Left lung (tissue), 14 donors: ENCODE measurements at places on chromosomes 6 and 20.

- no peak for DNase-seq
- H3K27ac ChIP-seq = no peak overlapping the region
- H3K4me3 ChIP-seq = no peak overlapping the region
- no peaks in the 10 kb centered on the region for H3K4me1 ChIP-seq
- H3K27me3 ChIP-seq = peaks cover 24% of the 10 kb centered on the region
- no peaks in the 10 kb centered on the region for H3K36me3 ChIP-seq
Observed at GRCh38 chr20:1712634-1713624, 55.4 kb upstream of the SIRPG start.

- H3K27me3 ChIP-seq = no peaks in the 10 kb centered on the region
- no peaks in the 10 kb centered on the region for H3K36me3 ChIP-seq
- H3K4me1 ChIP-seq = no peaks in the 10 kb centered on the region
Observed at GRCh38 chr6:150395388-150396009, 26.7 kb downstream of the IYD start.

GRCh38 chr20:62015540-62016288 lies 50.0 kb downstream of the TAF4 start:
- no peaks in the 10 kb centered on the region for H3K36me3 ChIP-seq
- H3K27me3 ChIP-seq = no peaks in the 10 kb centered on the region
- H3K4me3 ChIP-seq = no peak overlapping the region
- H3K27ac ChIP-seq = no peak overlapping the region
- H3K4me1 ChIP-seq = peaks cover 8% of the 10 kb centered on the region

DNA sequence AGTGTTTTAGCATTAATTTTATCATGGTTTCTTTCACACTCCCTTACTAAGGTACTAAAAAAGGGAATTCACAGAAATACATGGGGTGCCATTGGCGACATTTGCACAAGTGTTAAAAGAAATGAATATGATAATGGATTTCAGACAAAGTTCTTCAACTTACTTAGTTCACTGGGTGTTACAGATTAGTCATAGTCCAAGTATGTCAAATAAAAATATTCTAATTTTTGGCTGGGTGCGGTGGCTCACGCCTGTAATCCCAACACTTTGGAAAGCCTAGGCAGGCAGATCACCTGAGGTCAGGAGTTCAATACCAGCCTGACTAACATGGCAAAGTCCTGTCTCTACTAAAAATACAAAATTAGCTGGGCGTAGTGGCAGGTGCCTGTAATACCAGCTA lies 286.1 kb upstream of the TFAP2D start:
- H3K36me3 ChIP-seq = no peaks in the 10 kb centered on the region
- DNase-seq = no peak

DNA sequence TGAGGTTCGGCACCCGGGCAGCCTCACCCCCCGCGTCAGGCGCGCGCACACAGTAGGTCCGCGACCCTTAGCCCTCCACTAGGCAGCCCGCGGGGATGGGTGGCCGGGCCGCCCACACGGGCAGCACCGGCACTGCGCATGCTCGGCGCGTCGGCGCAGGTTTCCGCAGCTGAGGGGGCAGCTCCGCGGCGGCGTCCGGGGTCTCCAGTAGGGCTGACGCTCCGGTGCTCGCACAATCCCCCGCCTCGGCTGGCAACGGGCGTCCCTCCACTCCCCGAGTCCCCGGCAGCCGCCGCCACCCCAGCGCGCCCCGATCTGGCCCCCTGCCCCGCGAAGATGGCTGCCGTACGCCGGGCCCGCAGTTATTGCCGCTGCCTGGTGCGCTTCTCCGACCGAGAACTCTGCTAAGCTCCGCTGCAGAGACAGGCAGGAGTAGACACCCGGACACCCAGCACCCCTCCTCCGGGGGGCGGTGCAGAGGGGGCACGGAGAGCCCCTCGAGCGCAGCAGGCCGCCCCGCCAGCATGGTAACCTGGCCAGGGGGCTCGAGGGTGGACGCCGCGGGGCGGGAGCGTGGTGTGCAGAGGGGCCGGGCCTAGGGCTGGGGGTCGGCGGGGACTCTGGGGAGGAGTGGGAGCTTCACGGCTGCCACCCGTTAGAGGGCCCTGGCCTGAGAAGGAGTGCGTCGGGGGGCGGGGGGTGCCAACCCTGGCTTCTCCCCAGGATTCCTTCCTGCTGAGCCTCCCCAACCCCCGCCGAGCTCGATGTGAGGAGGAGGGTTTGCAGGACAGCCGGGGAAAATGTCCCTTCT lies at the start of gene FBXO9:
TSS of gene FBXO9 (plus strand) at position 139 of the 811 bp plus-strand sequence. CDS start at position 525, 386 bp downstream.
- H3K27ac ChIP-seq = peak within 1 kb of the TSS; percentile 85
- H3K4me3 ChIP-seq = peak within 1 kb of the TSS; percentile 86
- DNase-seq = peak; percentile 84

DNA sequence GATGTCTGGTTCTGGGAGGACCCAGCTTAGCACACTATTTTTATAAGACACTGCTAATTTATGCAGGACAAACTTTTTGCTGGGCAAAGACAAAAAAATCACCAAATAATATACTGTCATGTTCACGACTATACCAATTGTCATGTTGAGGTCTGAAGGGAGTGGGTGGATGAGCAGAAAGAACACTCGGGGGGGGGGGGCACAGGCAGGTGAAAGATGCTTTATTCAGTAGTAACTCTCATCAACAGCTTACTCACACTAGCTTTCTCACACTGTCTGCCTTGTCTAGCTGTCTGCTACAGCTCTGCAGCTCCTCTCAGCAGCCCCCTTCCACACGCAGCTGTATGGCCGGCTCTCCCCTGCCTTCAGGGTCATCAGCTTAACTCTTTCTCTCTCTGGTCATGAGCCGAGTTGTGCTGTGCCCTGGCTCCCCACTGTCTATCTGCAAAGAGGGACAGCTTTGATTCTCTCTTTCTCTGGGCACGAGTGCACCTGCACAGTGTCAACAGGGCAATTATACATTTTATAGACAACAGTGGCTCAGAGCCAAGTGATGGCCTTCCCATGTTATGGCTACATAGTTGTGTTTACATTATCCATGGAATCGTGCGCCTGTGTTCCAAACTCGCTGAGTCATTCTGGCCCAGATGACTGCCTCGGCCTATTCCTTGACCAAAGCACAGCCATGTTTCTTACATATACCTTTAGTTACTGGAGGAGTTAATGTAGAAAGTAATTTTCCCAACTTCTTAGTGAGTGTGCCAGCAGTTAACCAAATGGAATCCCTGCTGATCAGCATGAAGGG lies 187.7 kb upstream of the PRSS16 start:
- no peaks in the 10 kb centered on the region for H3K27me3 ChIP-seq
- H3K27ac ChIP-seq = no peak overlapping the region
- DNase-seq = no peak
- no peaks in the 10 kb centered on the region for H3K36me3 ChIP-seq
- H3K4me3 ChIP-seq = no peak overlapping the region
- H3K4me1 ChIP-seq = no peaks in the 10 kb centered on the region

DNA sequence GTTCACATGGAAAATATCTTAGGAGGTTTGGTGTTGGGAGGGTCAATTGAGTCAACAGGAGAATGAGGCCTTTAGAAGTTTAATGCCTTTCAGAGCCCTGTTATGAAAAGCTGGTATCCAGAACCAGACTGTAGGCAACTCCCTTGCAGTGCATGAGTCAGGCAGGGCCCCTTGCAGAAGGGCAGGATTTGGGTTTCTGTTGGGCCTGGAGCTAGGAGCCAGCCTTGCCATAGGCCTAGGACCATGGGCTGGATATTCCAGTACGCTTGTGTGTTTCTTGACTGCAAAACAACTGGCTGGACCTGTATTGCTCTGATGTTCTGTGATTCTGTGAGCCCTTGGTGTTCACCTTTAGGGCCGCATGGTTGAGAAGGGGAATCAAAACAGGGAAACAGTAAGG lies 350.9 kb upstream of the PRND start:
- DNase-seq = no peak
- no peaks in the 10 kb centered on the region for H3K27me3 ChIP-seq
- no peaks in the 10 kb centered on the region for H3K36me3 ChIP-seq
- H3K4me3 ChIP-seq = no peak overlapping the region
- H3K27ac ChIP-seq = no peak overlapping the region

DNA sequence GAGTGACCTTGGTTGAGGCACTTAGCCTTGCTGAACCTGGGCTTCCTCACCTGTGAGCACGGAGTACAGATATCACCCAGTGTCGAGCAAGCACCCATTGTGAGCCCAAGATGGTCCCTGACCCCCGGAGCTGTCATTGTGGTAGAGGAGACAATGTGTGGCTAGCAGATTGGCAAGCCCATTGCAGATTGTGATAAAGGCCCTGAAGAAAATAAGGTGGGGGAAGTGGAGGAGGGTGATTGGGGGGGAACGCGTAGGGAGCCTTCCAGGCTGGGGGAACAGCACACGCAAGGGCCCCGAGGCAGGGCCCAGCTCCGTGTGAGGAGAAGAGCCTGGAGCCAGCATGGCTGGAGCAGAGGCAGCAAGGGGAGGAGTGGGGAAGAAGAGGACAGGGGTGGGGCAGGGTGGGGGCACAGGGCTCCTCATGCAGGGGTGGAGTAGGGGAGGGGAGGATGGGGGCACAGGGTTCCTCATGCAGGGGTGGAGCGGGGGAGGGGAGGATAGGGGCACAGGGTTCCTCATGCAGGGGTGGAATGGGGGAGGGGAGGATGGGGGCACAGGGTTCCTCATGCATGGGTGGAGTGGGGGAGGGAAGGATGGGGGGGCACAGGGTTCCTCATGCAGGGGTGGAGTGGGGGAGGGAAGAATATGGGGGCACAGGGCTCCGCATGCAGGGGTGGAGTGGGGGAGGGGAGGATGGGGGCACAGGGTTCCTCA lies 7.0 kb downstream of the CEBPB start:
- H3K27me3 ChIP-seq = no peaks in the 10 kb centered on the region
- no peak overlapping the region for H3K4me3 ChIP-seq
- no peak for DNase-seq
- H3K27ac ChIP-seq = no peak overlapping the region
- no peaks in the 10 kb centered on the region for H3K36me3 ChIP-seq

- H3K27ac ChIP-seq = no peak overlapping the region
- no peaks in the 10 kb centered on the region for H3K36me3 ChIP-seq
- H3K27me3 ChIP-seq = no peaks in the 10 kb centered on the region
- no peak overlapping the region for H3K4me3 ChIP-seq
- DNase-seq = no peak
- no peaks in the 10 kb centered on the region for H3K4me1 ChIP-seq
Observed at GRCh38 chr6:141635621-141636020, 497.1 kb upstream of the GJE1 start.

DNA sequence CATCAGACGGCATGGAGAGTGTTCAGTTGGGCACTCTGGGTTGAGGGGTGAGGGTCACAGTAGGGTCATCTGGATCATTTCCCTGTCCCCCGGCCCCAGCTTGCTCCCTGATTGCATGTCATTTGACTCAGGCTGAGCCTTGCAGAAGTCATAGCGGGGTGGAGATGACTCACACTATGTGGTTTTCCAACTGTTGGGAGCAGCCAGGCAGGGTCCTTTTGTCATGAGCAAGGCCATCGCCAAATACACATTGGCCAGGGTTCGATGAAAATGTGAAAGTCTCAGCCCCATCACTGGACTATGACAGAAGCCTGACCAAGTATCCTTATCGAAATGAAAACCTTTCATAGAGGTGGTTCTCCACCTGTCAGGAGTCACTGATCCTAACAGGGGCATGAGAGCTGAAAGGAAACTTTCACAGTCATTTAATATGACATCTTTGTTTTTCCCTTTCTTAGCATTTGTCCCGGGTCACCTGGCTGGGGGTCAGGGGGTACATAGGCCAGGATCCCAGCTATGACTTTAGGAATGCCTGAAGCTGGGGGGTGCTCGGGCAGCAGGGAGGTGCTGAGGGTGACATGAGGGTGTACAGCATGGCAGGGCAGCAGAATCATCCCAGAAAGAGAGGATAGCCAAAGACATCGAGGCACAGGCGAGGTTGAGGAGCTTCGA lies 70.2 kb upstream of the CD93 start:
- H3K4me3 ChIP-seq = no peak overlapping the region
- no peaks in the 10 kb centered on the region for H3K36me3 ChIP-seq
- peak overlapping the region; percentile 77 for H3K27ac ChIP-seq
- DNase-seq = no peak
- peaks cover 41% of the 10 kb centered on the region for H3K4me1 ChIP-seq
